Spleen (tissue), 13 donors: ENCODE measurements at places on chromosomes 11 and 22.

- no peak for DNase-seq
These were observed 88.3 kb downstream of the LUZP2 start for GRCh38 chr11:24585192-24585591.

GRCh38 chr11:22780952-22781593, 48.5 kb downstream of the SVIP start:
- DNase-seq, result no peak

DNA sequence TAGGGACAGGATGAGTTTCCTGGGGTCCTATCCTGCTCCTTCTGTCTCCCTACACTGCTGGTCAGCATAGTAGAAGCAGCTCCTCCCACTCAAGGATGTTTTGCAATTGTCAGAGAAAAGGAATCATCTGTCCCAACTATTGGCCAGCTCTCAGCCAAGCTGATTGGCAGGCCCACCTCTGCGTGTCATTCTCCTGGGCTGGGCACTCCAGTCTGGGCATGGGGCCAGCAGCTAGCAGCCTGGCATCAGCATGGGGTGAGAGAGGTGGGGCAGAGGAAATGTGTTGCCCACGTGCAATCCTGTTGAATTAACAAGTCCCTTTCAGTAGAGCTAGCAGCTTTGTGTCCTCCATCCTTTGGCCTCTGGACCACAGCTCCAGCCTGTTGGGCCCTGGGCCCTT, 14.1 kb downstream of the ANKK1 start:
- no peak for DNase-seq

GRCh38 chr22:20552443-20553401, 45.3 kb downstream of the MED15 start:
- DNase-seq, result peak; percentile 74

DNA sequence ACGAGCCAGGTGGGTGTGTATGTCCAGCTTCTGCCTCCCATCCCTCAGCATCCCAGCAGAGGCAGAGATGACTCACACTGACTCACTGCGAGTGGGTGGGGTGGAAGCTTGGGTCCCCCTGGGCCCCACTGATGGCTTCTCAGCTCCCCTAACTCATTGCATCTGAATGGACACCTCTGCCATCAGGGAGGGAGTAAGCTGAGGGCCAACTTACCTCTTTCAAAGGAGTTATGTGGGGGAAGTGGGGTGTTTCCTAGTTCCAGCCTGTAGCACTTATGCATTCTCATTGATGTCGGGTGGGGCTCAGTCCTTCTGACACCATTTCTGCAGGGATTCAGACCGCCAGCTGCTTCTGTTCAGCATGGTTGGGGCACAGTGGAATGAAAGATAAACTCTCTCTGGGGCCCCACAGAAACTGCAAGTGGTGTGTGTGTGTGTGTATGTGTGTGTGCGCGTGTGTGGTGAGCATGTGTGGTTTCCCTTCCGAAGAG, 1425.8 kb downstream of the TBC1D22A start:
- DNase-seq, result no peak

GRCh38 chr11:56688554-56689100, 10.3 kb upstream of the OR9G1 start:
- DNase-seq, result no peak

DNA sequence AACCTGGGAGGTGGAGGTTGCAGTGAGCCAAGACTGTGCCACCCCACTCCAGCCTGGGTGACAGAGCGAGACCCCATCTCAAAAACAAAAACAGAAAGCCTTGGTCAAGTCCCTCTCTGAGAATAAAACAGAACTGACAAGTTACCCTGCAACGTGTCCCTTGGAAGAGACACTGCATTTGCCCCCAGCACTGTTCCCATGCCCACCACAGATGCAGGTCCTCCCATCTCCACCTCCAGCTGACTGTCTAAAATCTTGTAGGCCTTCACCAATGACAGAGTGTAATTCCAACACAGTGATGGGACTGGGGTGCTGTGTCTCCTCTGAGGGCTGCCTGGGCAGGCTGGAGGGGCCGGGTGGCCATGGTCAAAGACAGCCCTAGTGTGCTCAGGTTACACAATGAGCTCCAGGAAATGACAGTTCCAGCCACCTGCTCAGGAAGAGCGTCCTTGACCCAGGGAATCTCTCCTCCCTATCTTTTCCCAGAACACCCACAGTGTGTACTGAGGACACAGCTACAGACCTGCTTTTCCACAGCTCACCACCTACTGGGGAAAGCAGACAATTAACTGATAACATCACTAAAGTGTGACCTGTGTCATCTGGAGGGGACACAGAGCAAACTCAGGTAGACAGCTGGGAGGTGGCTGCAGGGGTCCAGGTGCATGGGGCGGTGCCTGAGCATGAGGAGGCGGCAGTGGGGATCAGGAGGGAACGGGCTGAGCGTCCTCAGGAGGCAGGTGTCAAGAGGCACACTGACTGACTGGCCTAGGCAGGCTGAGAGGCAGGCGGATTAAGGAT, 56.4 kb downstream of the ARFGAP3 start:
- no peak for DNase-seq

- no peak for DNase-seq
These were observed 123.1 kb upstream of the SLC5A12 start for GRCh38 chr11:26844963-26845362.

DNA sequence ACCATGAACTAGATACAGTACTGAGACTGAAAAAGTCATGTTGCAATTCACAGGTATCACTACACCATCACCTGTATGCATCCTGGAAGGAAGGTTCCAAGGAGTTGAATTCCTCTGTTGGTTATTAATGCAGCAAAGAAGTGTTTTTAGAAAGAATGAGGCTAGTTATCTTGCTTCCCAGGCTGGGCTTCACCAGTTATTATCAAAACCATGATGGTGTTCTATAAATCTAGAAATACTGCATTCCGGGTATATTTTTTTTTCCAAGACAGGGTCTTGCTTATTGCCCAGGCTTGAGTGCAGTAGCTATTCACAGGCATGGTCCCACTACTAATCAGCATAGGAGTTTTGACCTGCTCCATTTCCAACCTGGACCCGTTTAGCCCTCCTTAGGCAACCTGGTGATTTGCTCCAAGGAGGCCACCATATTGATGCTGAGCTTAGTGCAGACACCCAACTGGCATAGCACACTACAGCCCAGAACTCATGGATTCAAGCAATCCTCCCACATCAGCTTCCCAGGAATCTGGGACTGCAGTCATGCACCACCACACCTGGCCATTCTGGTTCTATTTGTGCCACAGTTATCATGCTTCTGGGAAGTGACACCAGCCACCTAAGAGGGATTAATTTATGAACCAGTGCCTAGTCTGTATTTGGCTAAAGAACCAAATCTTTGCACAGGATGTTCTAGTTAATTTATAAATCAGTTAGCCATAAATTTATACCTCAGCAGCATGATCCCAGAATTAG, 1.6 kb upstream of the MPEG1 start:
- DNase-seq, result no peak

- peak; percentile 83 for DNase-seq
These were observed 2.3 kb downstream of the ATG16L2 start for GRCh38 chr11:72816404-72816990.

- DNase-seq, result peak; percentile 29
These were observed 133.7 kb downstream of the CTTN start for GRCh38 chr11:70532066-70532440.

DNA sequence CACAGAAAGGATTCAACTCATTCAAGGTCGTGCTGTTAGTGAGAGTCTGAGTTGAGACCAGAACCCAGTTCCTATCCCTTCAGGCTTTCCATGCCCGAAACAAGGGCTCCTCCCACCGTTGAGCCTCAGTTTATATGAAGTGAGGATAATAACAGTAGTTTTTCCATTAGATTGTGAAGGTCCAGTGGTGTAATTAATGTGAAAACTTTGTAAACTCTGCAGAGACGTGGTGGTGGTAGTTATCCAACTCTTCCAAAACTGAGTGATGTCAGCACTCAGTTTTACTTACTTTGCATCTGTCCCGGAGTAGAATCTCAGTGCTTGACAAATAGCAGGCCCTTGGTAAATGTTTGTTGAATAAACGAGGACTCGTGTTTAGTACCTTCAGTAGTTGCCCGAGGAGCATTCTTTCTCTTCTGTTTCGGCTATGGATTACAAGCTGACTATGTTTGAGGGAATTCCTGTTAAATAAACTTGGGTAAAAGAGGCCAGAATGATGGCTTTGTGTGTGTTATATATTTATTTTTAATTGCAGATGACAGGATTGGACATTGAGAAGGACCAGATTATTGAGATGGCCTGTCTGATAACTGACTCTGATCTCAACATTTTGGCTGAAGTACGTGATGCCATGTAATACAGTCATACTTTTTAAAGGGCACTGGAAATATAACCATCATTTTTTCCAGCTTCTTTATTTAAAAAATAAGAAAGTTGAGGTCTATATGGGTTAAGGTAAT, 1.0 kb downstream of the REXO2 start:
- no peak for DNase-seq

GRCh38 chr11:47592970-47593369, 1.2 kb downstream of the C1QTNF4 start:
- DNase-seq, result peak; percentile 11

DNA sequence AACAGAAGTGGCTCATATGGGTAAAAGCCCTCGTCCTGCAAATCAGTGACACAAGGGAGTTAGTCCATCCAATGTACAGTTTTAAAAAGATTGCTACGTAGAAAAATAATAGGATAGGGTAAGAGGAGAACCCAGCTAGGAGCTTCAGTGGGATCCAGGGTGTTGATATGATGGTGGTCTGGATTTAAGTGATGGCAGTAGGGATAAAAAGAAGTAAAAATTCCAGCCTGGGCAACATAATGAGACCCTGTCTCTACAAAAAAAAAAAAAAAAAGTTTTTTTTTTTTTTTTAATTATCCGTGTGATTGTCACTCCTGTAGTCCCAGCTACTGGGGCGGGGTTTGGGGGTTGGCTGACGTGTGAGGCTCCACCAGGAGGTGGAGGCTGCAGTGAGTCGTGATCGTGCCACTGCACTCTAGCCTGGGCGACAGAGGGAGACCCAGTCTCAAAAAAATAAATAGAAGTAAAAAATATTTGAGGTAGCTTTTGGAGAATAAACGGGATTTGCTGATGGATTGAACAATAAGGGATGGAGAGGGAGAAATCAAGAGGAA, 7.0 kb upstream of the L3MBTL2 start:
- DNase-seq, result no peak

GRCh38 chr22:37010174-37010573, 9.1 kb downstream of the TST start:
- no peak for DNase-seq

- DNase-seq, result no peak
These were observed 22.7 kb downstream of the ARFGAP3 start for GRCh38 chr22:42834177-42834949.

DNA sequence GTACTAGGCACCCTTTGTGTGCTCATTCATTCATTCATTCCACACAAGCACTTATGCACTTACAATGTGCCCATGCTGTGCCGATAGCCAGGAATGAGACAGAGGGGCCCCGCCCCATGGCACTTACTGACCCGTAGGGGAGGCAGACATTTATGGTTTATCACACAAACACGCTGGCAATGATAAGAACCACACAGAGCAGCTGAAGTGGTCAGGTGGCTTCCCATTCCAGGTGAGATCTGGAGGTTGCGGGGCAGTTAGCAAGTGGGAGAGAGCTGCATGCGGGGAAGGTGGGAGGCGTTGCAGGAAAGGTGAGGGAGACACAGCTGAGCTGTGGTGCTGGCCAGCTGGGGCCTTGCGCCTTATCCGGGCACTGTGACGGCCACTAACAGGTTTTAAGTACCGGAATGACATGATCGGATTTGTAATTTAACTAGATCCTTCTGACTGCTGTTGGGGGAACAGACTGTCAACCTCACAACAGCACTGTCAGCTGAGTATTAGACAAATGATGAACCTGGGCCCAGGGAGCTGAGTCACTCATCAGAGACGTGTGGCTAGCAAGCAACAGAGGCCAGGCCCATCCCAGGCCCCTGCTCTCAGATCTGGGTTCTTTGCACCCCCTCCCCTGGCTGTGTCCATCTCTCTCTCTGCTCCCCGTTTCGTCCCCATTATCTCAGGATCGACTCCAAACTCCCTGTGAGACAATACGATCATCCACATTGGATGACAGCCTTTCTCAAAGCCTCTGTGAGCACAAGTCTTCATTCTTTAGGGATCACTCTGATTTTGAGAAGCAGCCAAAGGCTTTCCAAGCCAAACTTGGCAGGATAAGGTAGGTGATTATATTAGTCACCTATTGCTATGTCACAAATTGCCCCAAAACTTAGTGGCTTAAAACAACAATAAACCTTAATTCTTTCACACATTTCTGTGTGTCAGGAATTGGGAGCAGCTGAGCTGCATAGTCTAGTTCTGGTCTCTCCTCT, 28.4 kb downstream of the RASD2 start:
- DNase-seq, result no peak

DNA sequence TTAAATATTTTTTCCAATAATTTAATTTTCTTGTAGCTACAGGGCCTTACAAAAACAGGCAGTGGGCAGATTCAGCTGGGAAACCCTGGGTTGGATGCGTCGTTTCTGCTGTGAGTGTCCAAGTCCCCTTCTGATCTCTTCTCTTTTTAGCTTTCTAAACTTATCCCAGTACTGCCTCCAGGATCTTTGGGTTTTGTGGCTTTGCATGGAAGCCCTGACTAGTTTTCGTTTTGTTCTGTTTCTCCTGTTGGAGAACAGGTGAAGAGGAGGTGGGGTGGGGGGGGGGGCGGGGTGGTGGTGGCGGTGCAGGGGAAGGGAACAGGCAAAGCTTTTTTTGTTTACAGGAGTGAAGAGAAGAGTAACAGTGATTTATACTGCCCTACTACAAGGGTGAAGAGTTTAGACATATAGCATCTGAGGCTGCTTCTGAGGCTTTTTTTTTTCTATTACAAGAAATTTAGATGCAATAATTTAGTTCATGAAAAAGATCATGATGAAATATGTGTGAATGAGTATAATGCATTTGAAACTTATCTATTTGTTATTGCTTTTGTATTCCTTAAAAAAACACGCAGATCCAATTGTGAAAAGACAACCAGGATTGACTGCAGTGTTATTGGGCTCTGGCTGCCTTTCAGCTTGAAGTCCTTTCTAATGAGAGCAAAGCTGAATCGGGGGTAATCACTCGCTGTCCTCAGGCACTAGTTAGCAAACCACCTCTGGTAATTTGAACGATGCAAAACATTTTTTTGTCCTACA, 142.9 kb downstream of the NCAM1 start:
- no peak for DNase-seq

DNA sequence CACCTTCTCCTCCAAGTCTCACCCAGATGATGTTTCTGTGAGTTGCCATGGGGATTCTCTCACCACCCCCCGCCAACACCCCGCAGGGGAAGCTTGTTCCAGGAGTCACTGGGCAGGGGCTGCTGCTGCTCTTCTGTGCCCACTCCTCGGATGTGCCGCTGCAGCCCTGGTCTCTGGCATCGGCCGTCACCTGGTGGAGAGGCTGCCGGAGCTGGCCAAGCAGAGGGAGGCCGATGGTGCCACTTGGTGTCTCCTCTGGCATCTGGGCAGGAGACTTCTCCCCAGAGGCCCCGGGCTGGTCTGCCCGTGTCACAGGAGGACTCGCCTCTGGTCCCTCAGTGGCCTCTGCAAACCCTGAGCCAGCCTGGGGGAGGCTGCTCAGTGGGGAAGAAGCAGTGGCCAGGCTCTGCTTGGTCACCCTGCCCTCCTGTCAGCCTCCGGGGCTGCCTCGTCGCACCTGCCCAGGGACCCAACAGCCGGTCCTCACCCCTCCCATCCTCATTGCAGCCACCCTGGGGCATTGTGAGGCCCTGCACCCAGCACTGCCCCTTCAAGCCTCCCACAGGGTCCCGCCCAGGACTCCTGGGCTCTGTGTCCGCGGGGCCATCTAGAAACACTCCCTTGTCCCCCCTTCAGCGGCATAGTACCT, 424 bp upstream of the ADORA2A start:
- DNase-seq, result peak; percentile 87
